A549 (cell line): ENCODE measurements at places on chromosomes 3 and 15. TPM values are rescaled to one million over a fixed set of nuclear protein-coding genes. Genes with fewer than 3 reads are reported as not detected.

DNA sequence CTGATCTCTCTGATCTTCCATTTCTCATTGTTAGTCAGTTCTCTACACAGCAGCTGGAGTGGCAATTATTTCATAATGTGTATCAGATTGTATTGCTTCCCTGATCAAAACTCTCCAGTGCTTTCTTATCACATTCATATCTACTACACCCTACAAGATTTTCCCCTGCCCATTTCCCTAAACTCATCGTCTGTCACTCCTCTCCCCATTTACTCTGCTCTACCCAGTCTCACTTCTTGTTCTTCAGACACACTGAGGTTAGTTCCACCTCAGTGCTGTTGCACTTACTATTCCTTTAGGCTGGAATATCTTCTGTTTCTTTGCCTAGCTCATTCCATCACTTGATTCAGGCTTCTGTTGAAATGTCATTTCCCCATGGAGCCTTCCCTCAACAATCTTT is 197.1 kb downstream of the SATB1 start:
- DNase-seq: no peak

- DNase-seq: no peak
Observed at GRCh38 chr3:132783152-132783551, 60.9 kb upstream of the NPHP3 start.

GRCh38 chr3:193119926-193120325 is 121.1 kb upstream of the PLAAT1 start:
- no peak for DNase-seq

GRCh38 chr3:183954875-183955274 is 62.8 kb downstream of the ABCC5 start:
- DNase-seq: no peak

DNA sequence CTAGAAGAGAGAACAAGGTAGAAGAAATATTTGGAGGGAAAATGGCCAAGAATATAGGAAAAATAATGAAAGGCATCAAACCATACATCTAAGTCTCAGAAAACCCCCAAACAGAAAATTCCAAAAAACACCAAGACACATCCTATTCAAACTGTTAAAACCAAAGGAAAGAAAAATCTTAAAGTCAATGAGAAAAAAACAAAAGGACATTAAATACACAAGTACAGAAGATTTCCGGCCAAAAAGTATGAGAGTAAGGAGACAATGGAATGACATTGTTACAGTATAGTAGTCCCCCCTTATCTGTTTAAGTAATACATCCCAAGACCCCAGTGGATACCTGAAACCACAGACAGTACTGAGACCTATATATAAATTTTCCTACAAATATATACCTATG is 18.8 kb downstream of the CLASP2 start:
- no peak for DNase-seq

ACTC1 gene
- 0.43 to 1.1 TPM (median 1.0 TPM) in 3 replicates for polyA plus RNA-seq

COL6A6 gene
- polyA plus RNA-seq: not detected in 3 replicates

TM4SF1 gene
- 739 to 828 TPM (median 767 TPM) in 3 replicates for polyA plus RNA-seq

HHATL gene
- polyA plus RNA-seq: not detected in 3 replicates
